ENCODE measurements at places on chromosomes 16 and 17.

GRCh38 chr16:75372236-75372856 is 61.0 kb downstream of the CFDP1 start:
- DNase-seq: no peak

DNA sequence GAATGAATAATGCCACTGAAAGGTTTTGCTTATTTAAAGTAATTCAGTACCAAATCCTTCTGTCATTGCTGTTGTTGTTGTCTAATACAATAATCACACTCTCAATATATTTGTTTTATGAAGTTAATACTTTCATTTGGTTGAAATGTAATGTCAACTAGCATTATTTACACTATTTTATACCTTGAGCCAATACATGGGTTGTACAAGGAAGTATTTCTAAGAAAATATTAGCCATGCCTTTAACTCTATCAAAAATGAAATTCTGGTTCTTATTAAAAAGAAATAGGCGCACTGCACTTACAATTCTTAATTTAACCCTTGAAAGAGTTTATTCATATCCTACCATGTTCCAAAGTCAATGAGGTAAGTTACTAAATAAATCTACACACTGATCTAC is 17.6 kb upstream of the ABCA10 start:
- DNase-seq: no peak

DNA sequence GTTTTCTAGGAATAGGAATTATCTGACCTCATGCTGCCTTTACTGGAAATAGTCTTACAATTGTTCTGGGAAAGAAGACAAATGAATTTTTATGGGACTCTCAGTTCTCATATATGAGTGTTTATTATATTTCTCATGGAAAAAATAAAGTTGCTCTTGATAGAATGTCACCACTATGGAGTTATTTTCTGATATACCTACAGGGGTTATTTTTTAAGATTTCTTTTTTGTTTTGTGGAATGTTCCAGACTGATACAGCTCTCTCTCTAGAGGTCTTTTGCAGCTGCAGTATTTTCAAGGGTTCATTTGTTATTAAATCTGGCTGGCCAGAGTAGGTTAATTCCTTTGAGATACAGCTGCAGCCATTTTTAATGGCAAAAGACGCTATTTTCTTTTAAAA is 100.7 kb downstream of the ABCA8 start:
- no peak for DNase-seq

GRCh38 chr17:19978209-19978802 is 678 bp upstream of the AKAP10 start:
- peak; percentile 43 for DNase-seq

DNA sequence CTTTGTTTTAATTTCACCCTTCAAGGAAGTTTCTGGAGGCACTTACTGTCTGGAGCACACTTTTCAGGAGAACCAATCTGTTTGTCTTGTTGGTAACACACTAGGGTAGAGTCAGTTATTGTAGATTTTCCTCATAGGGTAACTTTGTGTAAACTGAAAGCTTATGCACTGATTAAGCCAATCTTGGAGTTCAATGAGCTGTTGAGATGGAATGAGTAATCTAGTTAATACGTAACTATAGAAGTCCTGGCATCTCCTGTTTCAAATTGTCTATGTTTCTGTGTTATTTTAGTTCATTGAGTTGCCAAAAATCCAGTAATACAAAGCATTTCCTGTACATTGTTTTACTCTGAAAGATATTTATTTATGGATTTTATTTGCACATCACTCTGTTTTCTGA is 111.6 kb upstream of the HAS3 start:
- no peak for DNase-seq

GRCh38 chr16:88548131-88548874 is 21.9 kb upstream of the ZC3H18 start:
- no peak for DNase-seq

DNA sequence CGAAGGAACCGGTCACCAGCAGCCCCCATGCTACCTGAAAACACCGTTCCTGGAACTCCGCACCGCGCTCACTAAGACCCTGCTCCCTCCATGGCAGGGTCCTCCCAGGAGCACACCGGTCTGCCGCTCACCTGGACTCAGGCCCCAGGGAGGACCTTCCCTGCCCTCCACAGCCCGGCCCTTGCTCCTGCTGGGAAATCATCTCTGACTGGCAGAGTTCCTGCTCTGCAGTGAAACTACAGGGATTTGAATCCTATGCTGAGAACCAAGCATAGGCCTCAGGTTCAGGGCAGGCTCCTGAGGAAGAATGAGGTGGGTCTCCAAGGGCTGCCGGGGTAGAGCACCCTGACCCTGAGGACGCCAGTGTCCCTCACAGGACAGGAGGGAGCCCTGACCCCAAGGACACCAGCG is 88.5 kb downstream of the KCNJ12 start:
- DNase-seq: no peak

DNA sequence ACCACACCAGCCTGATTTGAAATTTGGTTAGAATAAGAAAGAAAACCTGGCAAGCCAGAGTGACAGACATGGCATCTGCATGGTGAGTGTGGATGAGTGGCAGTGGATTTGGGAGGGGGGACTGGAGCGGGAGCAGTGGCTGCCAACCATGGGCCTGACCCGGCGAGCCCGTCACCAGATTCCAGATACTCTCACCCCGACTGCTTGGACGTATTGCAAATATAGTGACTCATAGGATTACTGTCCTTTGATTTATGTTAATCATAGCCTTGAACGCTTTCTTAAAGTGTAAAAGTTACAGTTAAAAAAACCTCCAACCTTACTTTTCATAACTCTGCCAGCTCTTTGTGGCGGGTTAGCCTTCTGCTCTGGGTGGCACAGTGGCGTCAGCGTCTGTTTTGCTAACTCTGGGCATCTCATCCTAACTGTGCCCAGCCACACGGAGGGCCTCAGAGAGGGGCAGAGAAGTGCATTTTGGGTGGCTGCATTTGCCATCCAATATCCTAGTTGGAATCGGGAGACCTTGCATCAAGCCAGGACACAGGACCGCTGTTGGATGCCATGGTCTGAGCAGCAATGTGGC is 26.8 kb upstream of the FOXK2 start:
- DNase-seq: no peak

DNA sequence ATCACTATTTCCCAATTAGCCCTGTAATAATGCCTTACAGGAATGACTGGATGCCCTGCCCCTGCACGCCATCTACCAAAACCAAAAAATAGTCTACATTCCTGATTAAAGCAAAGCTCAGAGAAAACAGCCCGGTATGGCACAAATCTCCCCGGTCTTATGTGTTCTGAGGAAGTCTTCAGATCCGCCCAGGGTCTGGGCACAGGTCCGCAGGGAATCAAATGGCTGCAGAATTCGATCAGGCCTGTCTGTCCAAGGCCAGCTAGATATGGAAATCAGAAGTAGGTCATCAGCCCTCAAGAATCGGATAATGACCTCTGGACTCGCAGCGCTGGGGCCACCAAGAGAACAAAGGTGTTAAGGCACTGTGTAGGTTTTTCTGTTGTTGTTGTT is 171.0 kb downstream of the ZFHX3 start:
- no peak for DNase-seq

GRCh38 chr17:30381340-30381659 is 2.6 kb downstream of the CPD start:
- no peak for DNase-seq

DNA sequence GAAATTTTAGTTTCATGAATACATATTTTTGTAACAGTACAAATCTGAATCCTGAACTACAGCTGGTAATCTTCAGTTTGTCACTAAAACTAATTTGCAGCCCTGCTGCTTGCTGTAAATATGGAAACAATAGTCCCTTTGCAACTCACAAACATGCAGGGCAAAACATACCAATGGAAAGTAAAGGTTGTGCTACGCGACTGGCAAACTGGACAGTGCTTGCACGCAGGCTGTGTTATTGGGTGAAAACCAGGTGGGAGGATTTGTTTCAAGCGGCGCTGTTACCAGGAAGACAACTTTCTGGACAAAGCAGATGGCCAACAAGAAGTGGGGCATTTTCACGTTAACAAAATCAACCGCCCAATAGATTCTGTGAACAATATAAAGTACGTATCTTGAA is 93.5 kb downstream of the CDYL2 start:
- no peak for DNase-seq

DNA sequence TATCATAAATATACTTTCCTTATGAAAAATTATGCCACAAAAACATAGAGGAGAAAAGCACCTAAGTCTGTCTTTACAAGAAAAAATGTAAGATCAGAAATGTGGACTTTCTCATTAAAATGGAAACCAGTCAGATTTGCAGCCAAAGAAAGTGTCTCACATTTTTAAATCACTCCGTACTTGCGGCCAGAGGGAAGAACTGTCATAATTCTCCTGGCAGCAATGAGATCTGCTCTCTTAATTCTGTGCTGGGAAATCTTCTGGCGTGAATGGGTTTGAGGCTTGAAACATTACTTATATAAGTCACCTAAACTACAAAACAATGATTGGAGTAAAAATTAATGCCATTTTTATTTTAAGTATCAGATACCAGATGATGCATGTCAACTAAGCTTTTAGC is 10.7 kb downstream of the C16orf95 start:
- no peak for DNase-seq

DNA sequence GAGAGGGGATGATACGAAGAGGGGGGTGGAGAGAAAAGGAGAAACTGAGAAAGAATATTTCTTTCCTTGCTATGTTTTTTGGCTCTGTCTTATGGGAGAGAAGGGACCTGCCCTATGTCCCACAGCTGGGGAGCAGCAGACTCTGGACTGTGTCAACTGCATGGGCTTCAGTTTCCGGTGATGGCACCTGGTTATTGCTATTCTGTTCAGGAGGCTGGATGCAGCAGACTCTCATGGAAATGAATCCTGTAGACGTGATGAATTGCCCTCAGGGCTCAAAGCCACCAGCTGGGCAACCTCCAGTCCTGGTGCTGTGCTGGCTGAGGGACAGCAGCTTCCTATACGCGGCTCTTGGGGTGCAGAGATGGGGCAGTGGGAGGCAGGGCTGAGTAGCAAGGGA is 121.2 kb downstream of the HAPSTR1 start:
- DNase-seq: no peak

GRCh38 chr16:11056090-11056992 is 112.0 kb downstream of the CLEC16A start:
- no peak for DNase-seq

GRCh38 chr16:66099306-66099705 is 267.2 kb upstream of the CDH5 start:
- no peak for DNase-seq

GRCh38 chr17:78019367-78019975 is 61.0 kb downstream of the TNRC6C start:
- DNase-seq: no peak

- DNase-seq: no peak
Observed at GRCh38 chr16:9225527-9226316, 134.3 kb downstream of the HAPSTR1 start.

DNA sequence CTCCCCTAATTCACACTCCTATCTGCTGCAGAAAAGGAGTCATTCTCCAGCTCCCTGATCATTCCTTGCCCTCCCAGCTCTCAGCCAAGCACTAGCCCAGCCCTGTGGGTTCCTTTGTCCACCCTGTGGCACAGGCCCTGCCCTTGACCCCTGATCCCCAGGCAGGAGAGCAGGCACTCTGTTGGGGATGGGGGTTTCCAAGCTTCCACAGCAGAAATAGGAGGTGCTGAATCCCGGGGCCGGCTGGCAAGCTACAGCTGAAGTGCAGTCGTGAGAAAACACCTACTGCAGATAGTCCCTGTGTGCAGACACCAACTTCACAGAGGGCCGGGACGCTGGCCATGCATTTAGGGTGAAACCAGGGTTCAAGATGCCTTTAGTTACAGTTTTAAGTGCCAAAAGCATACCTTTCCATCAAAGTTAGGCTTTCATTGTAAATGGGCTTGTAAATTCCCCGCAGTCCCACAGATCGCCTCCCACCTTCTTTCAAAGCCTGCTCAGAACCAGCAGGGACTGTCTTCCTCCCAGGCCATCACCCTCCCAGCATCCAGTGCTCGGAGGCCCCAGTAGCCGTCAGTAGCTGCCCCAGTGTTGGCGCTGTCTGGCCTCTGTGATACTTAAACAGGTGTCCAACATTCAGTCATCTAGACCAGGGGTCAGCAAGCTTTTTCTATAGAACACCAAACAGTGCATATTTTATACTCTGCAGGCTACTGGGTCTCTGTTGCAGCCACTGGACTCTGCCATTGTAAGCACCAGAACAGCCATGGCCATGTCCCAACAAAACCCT is 10.6 kb downstream of the CPSF4L start:
- no peak for DNase-seq

GRCh38 chr16:56931271-56931891 is 561 bp upstream of the HERPUD1 start:
- DNase-seq: peak; percentile 19

DNA sequence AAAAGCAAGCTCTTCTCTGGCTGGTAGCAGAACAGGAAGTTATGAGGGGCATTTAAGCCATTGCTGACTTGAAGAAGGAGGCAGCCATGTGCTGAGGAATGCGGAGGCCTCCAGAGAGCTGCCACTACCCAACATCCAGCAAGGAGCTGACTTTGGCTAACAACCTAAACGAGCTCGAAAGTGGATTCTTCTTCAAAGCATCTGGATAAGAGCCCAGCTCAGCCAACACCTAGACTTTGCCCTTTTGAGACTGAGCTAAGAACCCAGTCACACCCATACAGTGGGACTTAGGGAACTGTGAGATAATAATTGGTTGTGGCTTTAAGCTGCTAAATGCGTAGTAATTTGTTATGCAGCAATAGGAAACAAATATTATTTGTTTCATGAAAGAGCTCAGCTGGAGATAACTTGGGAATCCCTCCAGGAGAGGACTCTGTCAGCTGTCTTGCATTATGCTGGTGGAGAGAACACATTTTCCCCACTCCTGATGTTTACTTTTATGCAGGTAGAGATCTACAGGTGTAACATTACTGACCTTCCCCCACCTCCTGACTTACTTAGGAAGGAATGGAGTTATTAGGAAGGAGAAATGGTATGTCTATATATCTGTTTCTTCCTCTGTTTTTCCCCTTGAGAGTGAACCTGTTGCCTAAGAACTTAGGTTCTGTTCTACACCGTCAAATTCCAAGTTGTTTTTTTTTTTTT is 52.7 kb upstream of the ZNF629 start:
- no peak for DNase-seq

DNA sequence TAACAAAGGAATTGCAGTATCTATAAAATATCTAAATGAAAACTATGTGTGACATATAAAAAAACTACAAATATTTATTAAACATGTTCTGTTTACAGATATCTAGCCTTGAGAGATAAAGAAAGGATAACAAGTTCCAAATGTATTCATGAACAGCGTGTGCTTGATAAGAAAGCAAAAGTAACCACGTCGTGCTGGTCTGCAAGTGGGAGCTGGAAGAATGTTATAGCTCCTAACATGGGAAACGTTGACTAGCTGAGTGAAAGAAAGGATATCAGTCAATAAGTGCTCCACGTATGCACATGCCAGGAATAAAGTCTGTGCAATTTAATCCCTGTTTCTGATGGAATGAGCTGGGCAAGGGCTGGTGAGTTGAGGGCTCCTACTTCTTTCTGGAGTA is 71.2 kb upstream of the CDYL2 start:
- DNase-seq: no peak

DNA sequence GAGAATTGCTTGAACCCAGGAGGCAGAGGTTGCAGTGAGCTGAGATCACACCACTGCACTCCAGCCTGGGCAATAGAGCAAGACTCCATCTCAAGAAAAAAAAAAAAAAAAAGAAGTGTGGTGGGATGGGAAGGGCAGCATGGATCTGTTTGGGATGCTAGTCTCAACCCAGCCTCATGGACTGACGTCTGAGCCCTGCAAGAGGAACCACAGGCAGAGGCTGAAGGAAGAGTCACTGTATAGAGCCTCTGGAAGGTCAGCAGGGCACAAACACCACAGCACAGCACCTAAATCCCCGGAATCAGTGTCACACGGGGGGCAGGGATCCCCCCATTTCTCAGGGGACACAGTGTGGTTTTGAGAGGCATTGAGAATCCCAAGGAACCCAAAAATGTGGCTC is 10.9 kb upstream of the CXCL16 start:
- no peak for DNase-seq
